HS-5 (cell line): ENCODE measurements at places on chromosomes 4 and X.

DNA sequence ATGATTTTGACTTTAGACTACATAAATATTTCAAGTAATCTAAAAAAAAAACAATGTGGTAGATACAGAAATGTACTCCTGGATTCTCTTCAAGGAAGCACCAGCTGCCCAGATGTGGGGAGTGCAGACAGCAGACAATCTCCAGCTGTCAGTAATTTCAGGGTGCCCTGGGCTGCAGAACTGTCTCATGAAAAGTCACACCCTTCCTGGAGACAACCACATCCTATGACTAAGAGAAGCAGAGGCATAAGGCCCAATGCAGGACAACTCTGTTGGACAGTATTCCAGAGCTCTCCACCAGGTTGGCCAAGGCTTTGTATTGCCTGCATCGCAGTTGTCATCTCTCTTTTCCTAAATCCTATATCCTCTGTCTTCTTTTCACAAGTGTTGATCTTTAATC lies 34.4 kb upstream of the BLTP1 start:
- DNase-seq: no peak

GRCh38 chrX:119417376-119417775 lies 18.2 kb downstream of the SLC25A43 start:
- DNase-seq: no peak

GRCh38 chr4:124519196-124519595 lies 193.3 kb downstream of the ANKRD50 start:
- no peak for DNase-seq

DNA sequence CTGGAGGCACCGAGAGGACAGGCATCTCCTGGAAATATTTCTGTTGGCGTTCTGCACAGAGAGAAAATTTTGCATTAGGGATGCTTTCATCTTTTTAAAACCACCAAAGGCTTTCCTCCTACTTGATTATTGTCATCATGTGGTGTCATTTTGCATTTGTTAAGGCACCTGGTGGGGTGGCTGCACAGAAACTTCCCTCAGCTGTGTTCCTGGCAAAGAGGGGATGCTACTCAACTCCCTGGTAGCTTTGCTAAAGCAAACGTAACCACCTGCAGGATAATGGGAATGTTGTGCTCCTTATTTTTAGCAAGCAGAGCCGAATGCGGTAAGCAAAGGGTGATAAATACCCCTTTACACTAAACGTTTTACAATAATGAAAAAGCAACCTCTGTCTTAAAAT lies 229.8 kb downstream of the STIM2 start:
- DNase-seq: no peak

- no peak for DNase-seq
These were observed 380.6 kb downstream of the MAPK10 start for GRCh38 chr4:85979276-85979675.

- no peak for DNase-seq
These were observed 167.9 kb upstream of the GLRA2 start for GRCh38 chrX:14361435-14361834.

- no peak for DNase-seq
These were observed 187.0 kb upstream of the RBPJ start for GRCh38 chr4:26133840-26134239.

- DNase-seq: no peak
These were observed 104.1 kb upstream of the CASK start for GRCh38 chrX:42027367-42028000.

- no peak for DNase-seq
These were observed 7.2 kb downstream of the GTPBP6 start for GRCh38 chrX:311156-312129.

- no peak for DNase-seq
These were observed 224.9 kb upstream of the FAT1 start for GRCh38 chr4:186948361-186949242.

DNA sequence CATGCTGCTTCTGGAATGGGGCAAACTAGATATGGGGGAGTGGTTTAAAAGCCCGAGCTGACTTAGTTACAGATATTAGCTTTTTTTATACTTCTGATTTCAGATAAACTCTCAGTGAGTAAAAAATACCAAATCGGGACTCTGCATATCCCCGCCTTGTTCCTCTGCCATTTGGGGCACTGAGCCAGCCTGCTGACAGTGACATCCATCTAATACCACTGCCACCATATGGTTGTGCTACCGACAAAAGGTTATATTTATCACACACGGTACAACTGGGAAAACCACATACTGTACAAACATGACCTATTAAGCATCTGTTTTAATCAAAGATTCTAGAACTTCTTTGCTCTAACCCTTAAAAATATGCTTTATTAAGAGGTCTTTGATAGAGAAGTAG lies 78.7 kb downstream of the GALNT7 start:
- DNase-seq: no peak

- no peak for DNase-seq
These were observed 81.3 kb upstream of the TSPAN5 start for GRCh38 chr4:98739751-98740150.

- peak; percentile 42 for DNase-seq
These were observed 146.9 kb upstream of the FGF13 start for GRCh38 chrX:138858438-138858837.

DNA sequence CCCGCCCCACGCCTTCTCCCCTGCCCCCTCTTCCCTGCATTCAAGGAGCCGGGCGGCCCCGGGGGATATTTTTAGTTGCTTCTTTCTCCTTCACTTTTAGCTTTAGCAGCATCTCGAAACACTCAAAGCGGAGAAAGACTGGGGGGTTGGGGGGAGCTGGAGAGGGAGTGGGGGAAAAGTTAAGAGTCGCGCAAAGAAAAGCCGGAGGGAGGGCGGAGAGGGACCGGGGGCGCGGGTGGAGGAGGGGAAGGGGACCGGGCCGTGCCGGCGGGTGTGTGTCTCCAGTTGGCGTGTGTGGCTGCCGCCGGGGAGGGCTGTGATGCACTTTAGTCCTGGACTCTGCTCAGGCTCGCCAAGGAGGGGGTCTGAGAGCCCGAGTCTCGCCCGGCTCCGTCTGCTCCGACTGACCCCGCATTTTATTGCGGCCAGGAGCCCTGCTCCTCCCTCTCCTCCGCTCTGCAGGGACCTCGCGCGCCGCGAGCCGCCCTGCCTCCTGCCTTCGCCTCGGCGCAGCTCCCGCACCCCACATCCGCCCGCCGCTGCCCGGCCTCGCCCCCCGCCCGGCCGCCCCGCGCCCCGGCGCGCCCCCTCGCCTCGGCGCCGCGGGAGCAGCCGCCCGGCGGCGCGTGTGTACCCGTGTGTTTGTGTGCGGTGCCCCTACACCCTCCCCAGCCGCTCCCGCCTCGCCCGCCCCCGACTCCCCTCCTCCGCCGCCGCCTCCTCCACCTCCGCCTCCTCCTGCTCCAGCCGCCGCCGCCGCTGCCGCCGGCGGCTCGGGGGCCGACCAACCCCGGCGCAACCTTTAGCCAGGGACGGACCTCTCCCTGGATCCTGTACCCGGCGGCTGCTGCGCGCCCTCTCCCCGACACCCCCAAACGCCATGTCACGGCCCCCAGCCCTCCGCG lies 1.4 kb downstream of the ZNF827 start:
- no peak for DNase-seq

DNA sequence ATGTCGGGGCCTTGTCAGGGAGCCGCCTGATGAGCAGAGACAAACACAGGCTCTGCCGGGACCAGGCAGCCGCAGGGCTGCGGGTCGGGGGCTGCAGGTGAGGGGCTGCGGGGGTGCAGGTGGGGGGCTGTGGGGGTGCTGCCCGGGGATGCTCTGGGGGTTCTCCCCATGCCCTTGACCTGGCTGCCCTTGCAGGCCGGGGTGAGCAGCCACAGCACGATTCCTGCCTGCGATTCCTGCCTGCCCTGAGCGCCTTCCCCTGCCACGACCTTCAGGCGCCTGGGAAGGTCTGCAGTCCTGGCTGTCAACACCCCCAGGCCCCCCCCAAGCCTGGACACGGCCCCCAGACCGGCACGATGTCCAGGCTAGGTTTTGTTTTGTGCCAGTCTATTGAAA lies 106.3 kb downstream of the FAM53A start:
- no peak for DNase-seq

DNA sequence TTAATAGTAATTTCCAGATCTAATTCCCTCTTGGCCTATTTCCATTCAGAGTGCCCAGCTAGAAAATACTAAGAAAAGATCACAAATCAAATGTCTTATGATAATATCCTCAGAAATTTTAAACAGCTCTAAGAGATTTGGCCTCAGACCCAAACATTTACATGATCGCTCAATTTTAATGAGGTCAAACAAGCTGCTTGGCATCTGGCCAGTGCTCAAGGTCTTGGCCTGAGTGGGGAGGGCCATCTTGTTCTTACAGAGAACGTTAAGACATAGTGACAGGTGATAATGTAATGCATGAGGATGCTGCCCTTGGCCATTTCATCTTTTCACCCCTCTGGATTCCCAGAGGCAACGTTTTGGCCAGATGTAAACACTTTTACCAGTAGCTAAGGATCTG lies 159.2 kb upstream of the SLC7A11 start:
- DNase-seq: no peak

DNA sequence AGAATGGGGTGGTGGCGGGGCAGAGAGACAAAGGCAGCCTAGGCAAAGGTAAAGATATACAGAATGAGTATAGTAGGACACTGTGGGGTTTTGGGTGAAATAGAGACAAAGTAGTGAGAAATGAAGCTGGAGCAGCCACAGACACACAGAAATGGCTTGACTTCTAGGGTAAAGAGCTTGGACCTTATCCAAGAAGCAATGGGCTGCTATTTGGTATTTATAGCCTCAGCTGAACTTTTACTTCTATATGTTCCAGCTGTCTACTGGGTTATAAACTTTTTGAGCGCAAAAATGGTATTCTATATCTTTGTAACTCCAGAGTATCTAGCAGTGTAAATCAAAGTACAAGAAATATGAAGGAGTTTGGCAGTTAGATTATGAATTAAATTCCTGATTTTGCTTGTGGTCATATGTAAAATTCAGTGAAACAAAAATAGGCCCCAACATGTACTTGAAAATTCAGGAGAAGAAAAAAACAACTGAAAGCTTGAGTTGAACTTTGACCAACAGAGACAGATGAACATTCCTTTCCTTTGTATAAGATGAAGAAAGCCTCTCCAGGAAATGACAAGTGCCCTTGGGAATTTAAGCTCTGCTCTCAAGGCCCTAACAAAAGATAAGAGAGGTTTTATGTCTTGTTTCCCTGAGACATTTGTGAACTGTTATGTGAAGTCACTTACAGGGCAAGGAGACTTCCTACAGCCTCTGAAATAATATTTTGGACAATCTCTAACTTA lies 354.1 kb downstream of the CHIC1 start:
- DNase-seq: peak; percentile 73

- no peak for DNase-seq
These were observed 147.3 kb downstream of the KLHL13 start for GRCh38 chrX:117969328-117969727.

DNA sequence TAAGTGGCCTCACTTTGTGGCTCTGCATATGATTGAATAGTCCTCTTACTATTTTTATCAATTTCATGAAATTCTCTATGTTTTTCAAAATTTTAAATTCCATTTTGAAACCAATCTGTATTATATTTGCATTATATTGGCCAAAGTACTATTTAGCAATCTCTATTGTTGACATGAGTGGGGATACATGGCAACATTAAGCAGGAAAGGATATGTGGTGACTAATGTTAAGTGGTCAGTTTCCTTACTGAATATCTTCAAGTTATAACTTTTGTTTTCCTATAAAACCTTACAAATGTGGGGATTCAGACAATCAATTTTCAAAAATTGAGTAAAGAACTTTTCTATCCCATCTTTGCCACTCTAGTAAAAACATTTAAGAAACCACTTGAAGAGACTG lies 10.2 kb downstream of the BBS7 start:
- DNase-seq: no peak

GRCh38 chr4:18689308-18690115 lies 668.0 kb upstream of the LCORL start:
- peak; percentile 39 for DNase-seq

- no peak for DNase-seq
These were observed 37.2 kb upstream of the PTPN13 start for GRCh38 chr4:86556791-86557415.

DNA sequence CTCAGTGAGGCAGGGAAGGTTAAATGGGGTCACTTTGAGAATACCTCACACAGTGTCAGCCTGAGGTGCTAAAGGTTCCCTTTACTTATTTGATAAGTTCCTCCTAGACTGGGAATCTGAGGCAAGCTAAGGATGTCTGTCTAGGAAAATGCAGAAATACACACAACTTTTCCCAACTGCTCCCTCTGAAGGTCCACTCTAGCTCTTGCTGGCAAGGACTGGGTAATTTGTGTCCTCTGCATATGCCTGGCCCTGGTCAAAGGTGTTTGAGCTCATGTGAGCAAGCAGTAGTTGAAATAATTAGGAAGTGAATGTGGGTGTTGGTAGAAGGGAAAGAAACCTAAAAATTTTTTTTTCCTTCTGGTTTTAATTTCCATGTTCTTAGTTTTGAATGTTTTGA lies 21.3 kb downstream of the TXLNG start:
- DNase-seq: no peak

- DNase-seq: peak; percentile 29
These were observed 70.8 kb downstream of the NPNT start for GRCh38 chr4:105966051-105966450.

- no peak for DNase-seq
These were observed 578.0 kb downstream of the BCOR start for GRCh38 chrX:39519566-39520301.

DNA sequence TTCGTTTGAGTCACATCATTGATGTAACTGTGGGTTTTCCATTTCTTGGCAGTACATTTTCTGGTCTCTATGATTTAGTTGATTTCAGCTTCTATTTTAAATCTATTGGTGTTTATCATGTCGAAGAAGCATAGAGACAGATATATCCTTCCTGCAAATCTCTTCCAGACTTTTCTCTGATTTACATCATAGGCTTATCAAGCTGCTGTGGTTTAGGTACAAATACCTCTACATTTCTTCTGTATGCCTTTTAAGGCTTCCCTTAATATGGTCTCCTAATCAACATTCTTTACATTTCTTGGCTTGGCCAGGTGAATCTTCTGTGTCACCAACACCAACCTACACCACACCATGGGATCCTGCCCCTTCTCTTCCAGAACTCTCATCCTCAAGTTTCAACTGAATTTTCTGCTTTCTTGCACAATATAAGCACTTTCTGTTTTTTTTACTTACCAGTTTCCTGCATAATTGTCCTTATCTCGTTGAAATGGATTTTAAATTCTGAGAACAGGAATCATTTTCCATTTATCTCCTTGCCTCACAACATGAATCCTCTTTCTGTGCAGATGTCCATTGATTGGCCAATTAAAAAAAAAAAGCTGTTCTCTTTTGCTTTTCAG lies 626.9 kb downstream of the ANKRD50 start:
- no peak for DNase-seq
